ENCODE measurements at places on chromosomes 16 and 17.

DNA sequence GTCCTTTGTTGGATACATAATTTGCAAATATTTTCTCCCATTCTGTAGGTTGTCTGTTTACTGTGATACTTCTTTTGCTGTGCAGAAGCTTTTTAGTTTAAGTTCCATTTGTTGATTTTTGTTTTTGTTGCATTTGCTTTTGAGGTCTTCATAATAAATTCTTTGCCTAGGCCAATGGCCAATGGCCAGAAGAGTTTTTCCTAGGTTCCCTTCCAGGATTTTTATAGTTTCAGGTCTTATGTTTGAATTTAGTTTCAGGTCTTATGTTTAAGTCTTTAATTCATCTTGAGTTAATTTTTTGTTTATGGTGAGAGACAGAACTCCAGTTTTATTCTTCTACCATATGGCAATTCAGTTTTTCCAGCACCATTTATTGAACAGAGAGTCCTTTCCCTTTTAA, 90.1 kb upstream of the GOT2 start:
- DNase-seq, result no peak

DNA sequence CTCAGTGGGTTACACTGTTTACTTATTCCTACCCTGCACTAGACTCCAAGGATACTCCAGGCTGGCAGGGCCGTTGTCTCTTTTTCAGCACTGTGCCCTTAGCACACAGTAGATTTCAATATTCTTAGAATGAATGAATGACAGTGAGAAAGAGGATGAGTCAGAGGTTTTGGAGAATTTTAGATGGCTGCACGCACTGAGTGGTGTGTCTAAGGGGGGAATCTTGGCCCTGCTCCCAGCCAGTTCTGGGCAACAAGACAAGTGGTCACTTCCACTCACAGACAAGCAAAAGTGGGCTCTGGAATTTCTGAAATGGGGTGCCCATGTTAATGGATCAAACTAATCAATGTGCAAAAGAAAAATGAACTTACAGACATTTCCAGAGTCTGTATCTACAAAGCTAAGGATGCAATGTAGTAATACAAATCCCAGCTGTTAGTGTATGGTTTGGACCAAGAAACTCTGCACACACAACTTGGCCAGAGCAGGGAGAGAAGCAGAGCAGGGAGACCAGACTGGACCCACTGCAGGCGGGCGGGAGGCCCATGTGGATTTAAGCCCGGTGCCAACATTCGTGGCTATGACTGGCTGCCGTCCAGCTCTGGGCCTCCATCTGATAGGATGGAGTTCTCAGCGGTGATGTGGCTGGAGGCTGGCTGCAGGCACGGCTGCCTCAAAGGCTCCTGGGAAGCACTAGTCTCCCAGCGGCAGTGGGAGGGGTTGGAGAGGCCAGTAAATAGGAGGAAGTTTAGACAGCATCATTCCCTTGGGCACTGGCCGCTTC, 95.6 kb upstream of the CDYL2 start:
- DNase-seq, result peak; percentile 10

DNA sequence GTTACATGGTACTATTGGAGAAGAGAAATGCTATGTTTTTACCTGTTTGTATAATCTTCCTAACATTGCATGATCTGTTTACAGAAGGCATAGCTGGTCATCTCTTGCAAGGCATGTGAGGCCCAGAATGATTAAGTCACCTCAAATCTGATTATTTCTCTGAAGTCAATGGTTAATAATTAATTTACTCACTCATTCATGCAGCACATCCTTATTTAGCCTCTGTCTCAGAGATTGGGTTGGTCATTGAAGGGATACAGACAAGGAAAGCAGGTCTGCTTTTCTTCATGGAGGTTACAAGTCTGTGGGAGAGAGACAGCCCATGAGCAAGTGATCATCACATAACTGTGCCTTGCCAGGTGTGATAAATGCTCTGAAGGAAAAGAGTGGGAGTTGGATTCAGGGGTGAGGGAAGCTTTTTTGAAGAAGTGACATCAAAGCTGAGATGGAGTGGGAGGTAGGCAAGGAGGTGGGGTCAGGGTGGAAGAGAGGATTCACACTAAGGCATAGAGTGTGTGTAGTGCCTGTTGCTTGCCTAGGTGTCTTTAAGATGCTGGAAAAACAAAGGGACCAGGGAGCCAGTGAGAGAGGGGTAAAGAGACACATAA, 16.3 kb upstream of the RBFOX1 start:
- DNase-seq, result no peak

DNA sequence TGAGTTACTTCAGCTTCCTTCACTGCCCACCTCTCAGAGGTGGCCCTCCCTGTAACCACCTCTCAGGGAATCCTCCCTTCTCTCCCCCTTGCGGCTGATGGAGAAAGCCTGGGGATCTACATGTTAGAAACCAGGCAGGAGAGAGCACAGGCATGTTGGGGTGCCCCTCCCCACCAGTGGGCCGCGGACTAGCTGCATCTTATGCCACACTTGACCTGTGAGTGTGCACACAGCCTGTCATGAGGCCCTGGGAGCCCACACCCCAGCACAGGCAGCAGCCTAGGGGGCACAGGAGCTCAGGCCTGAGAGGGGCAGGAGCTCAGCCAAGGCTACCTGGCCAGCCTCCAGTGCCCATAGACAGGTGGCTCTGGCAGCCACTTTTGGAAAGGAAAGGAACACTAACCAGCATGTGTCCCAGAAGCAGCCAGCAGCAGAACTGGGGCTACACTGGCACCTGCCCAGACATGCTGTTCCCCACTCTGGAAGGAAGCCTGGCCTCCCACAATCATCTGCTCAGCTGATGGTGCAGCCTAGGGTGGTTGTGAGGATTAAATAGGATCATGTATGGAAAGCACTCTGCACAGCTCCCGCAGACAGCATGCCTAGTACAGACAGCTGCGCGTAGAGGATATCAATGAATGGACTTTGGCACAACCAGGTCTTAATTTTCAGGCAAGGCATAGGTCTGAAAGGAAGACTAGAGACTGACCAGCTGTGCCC, 60.5 kb downstream of the TMEM132E start:
- DNase-seq, result no peak

DNA sequence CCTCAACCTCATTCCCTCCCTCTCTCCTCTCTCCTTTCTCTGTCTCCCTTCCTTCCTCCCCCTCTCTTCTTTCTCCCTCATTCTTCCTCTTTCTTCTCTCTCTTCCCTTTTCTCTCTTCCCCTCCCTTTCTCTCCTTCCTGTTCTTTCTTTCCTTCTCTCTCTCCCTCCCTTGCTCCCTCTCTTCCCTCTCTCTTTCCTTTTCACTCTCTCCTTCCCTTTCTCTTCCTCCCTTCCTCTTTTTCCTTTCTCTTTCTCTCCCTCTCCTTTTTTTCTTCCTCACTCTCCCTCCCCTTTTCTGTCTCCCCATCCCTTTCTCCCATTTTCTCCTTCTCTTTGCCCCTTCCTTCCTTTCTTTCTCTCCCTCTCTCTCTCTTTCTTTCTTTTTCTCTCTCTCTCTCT, 7.9 kb upstream of the ELAC2 start:
- no peak for DNase-seq

GRCh38 chr17:10217916-10218315, 19.5 kb upstream of the GAS7 start:
- DNase-seq, result no peak

GRCh38 chr16:70760221-70760620, 40.7 kb downstream of the VAC14 start:
- no peak for DNase-seq

GRCh38 chr17:17082878-17083277, 40.6 kb downstream of the MPRIP start:
- DNase-seq, result no peak

GRCh38 chr16:593406-593805, 3.5 kb downstream of the RAB40C start:
- DNase-seq, result no peak

DNA sequence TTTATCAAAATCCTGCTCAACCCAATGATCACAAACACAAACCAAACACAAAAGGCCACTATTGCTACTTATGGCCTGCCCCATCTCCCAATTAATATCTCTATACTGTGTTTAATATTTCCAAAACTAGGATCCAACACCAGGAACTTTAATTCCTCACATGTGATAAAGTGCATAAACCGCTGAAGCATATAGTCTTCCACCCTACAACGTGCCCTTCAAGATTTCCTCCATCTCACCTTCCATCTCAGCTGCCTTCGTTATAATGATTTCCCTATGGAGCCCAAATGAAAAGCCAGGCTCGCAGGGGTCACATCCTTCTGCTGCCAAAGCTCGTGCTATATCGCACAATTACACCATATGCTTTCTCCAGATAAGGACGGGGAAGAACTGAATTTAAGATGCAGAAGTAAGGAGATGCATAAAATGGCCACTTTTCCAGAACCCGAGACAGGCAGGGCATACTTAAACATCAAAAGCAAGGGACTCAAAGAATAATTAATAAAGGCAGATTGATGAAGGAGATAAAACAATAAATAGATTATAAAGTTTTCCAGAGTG, 1.8 kb downstream of the MYH10 start:
- DNase-seq, result no peak

DNA sequence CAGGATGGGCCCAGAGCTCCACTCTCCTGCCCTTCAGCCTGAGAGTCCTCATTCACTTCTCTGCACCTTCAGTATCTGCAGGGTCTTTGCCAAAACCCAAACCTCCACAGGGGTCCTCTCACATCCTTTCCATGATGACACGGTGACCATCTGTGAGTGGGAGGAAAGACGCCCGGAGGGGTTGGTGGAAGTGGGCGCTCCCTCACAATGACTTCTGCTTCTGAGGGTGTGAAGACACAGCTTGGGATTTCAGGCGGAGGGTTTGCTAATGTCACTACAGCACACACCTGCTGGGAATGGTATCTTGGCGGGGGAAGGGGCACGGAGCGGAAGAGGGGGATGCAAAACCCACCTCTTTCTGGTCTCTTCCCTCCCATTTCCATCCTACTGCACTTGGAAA, 115.1 kb upstream of the SDK2 start:
- DNase-seq, result no peak

GRCh38 chr16:55403464-55403863, 75.5 kb upstream of the MMP2 start:
- DNase-seq, result no peak

DNA sequence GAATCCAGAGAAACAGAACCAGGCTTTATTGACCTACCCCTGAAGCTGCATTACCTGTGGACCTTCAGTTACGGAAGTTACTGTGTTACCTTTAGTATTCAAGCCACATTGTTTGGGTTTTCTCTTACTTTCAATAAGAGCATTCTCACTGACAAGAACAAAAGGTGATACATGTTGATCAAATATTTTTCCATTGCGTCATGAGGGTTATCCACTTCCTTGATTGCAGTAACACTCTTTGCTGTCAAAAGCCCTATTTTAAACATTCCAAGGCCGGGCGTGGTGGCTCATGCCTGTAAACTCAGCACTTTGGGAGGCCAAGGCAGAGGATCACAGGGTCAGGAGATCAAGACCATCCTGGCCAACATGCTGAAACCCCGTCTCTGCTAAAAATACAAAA, 28.6 kb upstream of the PAFAH1B1 start:
- no peak for DNase-seq

GRCh38 chr17:74981318-74981978, 6.0 kb upstream of the CDR2L start:
- no peak for DNase-seq

DNA sequence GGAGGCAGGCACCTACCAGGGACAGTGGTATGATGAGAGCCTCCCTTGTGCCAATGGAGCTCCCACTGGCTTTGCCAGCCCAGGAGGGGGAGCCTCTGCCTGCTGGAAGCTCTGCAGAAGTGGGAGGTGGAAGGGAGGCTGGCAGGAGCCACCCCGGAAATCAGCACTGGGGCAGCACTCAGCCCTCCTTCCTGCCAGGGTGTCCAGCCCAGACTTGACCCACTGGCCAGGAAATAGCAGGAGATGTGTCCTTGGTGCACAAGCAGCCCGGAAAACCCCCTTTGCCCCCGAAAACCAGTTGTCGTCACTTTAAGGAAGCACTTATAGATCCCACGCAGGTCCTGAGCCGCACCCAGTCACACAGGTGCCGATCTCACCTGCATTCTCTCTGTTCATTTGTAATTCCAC, 49.3 kb upstream of the CACNG4 start:
- DNase-seq, result peak; percentile 44

GRCh38 chr17:28737770-28738679, 5.8 kb upstream of the TRAF4 start:
- no peak for DNase-seq

- DNase-seq, result no peak
These were observed 1.4 kb downstream of the CHMP6 start for GRCh38 chr17:80992948-80993624.

- no peak for DNase-seq
These were observed 9.1 kb downstream of the RMI2 start for GRCh38 chr16:11354407-11354732.

DNA sequence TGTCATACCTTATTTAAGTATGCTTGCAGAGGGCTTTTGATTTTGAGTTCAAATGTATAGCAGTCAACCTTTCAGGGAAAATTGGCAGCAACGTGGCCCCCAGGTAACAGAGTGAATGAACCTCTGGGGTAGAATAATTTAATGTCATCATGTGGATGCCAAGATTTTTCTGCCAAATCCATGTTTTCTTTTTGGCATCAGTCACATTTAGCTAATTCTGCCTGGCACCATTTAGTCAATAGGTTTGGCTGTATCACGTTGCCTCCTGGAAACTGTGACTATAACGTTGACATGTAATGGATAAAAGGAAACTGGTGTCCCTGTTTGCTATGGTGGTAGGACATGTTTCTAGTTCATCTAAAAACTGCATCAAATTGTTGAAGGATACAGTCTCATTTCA, 115.5 kb downstream of the HS3ST2 start:
- no peak for DNase-seq

- DNase-seq, result no peak
These were observed at the start of gene OR1G1 for GRCh38 chr17:3127451-3127850. Gene OR1G1, minus strand, starts transcription at chr17:3127551. Its CDS starts 0 bp downstream, at chr17:3127551.

DNA sequence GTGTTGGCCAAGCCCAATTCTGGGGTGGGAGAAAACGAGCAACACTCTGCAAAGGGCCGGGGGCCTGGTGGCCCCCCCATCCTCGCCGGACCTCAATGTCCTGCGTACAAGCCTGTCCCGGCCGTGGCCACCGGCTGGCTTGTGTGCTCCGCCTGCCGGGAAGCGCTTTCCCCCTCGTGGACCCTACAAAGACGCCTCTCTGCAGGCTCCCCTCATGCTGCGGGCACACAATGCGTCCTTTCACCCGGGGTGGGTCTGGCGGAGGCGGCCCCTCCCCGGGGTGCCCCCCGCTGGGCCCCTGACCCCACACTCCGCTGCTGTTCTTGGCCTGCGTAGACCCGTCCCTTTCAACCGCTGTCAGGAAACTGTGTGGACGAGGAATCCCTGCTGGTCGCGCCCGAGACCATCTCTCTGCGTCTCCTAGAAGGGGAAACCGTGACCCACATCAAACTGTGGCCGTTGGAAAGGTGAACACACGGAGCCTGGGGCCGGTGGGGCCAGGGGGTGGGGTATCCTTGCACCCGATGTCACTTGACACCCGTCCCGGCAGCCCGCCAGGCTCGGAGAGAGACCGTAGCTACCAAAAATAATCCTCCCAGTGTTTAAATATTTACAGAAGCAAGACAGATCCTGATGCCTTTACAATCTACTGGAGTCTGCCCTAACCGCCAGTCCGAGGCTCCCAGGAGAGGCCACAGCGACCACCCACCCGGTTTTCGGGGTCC, 43.6 kb downstream of the TBC1D16 start:
- no peak for DNase-seq

DNA sequence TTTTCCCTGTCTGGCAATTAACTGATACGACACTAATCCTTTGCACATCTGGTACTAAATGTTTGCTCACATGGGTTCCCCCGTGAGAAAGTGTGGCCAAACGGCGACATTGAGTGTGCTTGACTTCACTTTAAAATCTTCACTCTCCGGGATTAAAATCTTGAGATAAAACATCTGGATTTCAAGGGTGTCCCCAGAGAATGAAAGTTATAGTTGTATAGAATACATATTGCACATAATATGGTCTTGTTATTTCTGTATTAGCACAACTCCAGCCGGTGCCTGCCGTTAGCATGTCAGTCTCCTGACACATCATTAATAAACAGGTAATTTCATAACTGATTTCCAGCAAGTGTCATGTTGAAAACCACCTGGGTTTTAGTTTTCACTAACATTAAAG, 749.0 kb upstream of the SOX9 start:
- no peak for DNase-seq
